Activated naive CD8-positive, alpha-beta T cell treated with anti-CD3 and anti-CD28 coated beads, Interleukin-2, amount 10 ng/mL, durations not matched to agents 7 days and 5 days (primary cell): ENCODE measurements at places on chromosomes 11 and 22. TPM values are rescaled to one million over a fixed set of nuclear protein-coding genes. Genes with fewer than 3 reads are reported as not detected.

- H3K4me1 ChIP-seq: peaks cover 3% of the 10 kb centered on the region
- H3K27ac ChIP-seq: no peak overlapping the region
- no peaks in the 10 kb centered on the region for H3K27me3 ChIP-seq
Measured at GRCh38 chr22:25630447-25630846, 66.0 kb downstream of the GRK3 start.

- H3K4me3 ChIP-seq: peak overlapping the region; percentile 10
- H3K4me1 ChIP-seq: peaks cover 16% of the 10 kb centered on the region
- H3K27ac ChIP-seq: no peak overlapping the region
- no peak for DNase-seq
Measured at GRCh38 chr22:43996981-43997265, 27.2 kb upstream of the PARVB start.

GRCh38 chr11:326592-326841 lies 5.9 kb upstream of the IFITM3 start:
- peaks cover 63% of the 10 kb centered on the region for H3K4me1 ChIP-seq
- peak; percentile 66 for DNase-seq

GRCh38 chr11:35042913-35043312 lies 96.1 kb upstream of the CD44 start:
- H3K4me3 ChIP-seq: no peak overlapping the region
- no peak for DNase-seq
- H3K36me3 ChIP-seq: peaks cover 7% of the 10 kb centered on the region
- peaks cover 42% of the 10 kb centered on the region for H3K4me1 ChIP-seq

GRCh38 chr22:30562366-30562765 lies 12.1 kb downstream of the GAL3ST1 start:
- H3K4me1 ChIP-seq: no peaks in the 10 kb centered on the region
- no peaks in the 10 kb centered on the region for H3K36me3 ChIP-seq
- H3K27me3 ChIP-seq: peaks cover 3% of the 10 kb centered on the region
- no peak overlapping the region for H3K4me3 ChIP-seq
- H3K27ac ChIP-seq: no peak overlapping the region
- no peak for DNase-seq

DNA sequence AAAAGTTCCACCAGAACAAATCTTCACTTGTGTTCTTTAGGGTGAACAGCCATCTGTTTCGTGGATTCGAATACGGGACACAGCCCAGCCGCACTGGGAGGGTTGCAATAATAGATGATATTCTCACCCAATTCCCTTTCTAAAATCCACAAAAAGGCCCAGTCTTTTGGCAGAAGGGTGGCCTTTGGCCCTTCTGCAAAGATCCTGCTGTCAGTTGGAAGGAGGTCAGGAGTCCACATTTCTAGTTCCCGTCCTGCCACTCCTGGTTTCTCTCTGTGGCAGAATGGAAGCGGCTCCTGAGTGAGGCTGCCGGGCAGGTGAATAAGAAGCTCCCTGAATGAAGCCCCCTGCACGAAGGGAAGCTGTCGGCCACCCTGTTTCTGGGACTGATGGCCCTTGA lies 11.2 kb upstream of the LINC01488 start:
- no peak overlapping the region for H3K4me3 ChIP-seq
- H3K4me1 ChIP-seq: no peaks in the 10 kb centered on the region
- no peak for DNase-seq
- H3K36me3 ChIP-seq: no peaks in the 10 kb centered on the region

- DNase-seq: no peak
- peaks cover 2% of the 10 kb centered on the region for H3K4me1 ChIP-seq
- H3K27me3 ChIP-seq: no peaks in the 10 kb centered on the region
- no peak overlapping the region for H3K27ac ChIP-seq
Measured at GRCh38 chr11:64276653-64277431, 7.6 kb downstream of the BAD start.

DNA sequence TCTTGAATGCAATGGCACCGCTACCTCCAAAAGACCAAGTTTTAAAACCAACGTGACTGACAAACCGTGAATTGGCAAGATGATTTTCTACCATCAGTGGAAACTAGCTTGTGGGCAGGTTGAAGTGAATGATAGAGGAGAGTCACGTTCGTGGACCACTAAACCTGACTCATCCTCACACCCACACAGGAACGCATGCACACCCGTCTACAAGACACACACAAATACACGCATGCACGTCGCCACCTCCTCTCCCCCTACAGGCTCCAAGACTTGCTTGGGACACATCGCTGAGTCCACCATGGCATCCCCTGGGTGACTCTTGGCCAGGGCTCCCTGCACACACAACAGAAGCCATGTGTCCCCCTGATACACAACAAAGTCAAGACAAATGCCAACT lies 14.4 kb downstream of the TMPRSS6 start:
- peaks cover 1% of the 10 kb centered on the region for H3K36me3 ChIP-seq
- no peak for DNase-seq
- no peaks in the 10 kb centered on the region for H3K27me3 ChIP-seq
- peaks cover 16% of the 10 kb centered on the region for H3K4me1 ChIP-seq
- H3K4me3 ChIP-seq: no peak overlapping the region
- no peak overlapping the region for H3K27ac ChIP-seq

DNA sequence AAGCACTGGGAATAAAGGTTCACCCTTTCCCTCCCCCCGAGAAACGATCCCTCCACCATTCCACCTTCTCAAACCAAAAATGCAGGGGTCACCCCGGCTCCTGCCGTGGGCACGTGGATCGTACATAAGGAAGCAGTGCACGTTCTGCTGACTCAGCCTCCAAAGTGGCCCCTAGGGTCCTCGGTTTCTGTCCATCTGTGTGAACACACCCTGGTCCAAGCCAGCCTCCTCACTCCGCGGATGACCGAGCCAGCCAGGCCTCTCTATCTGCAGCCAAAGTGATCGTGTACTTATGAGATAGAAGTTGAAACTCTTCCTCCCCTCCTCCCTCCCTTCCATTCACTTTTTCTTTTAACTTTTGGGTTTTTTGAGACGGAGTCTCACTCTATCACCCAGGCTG lies 16.2 kb downstream of the C11orf24 start:
- no peak overlapping the region for H3K4me3 ChIP-seq
- H3K36me3 ChIP-seq: no peaks in the 10 kb centered on the region
- no peak overlapping the region for H3K27ac ChIP-seq
- no peak for DNase-seq
- peaks cover 6% of the 10 kb centered on the region for H3K4me1 ChIP-seq

GRCh38 chr11:120217941-120218694 lies 7.3 kb downstream of the OAF start:
- peaks cover 2% of the 10 kb centered on the region for H3K27me3 ChIP-seq

GRCh38 chr11:1652771-1653540 lies 23.4 kb downstream of the KRTAP5-5 start:
- peak; percentile 84 for DNase-seq
- peaks cover 8% of the 10 kb centered on the region for H3K27me3 ChIP-seq
- H3K27ac ChIP-seq: no peak overlapping the region
- H3K36me3 ChIP-seq: no peaks in the 10 kb centered on the region
- no peaks in the 10 kb centered on the region for H3K4me1 ChIP-seq

DNA sequence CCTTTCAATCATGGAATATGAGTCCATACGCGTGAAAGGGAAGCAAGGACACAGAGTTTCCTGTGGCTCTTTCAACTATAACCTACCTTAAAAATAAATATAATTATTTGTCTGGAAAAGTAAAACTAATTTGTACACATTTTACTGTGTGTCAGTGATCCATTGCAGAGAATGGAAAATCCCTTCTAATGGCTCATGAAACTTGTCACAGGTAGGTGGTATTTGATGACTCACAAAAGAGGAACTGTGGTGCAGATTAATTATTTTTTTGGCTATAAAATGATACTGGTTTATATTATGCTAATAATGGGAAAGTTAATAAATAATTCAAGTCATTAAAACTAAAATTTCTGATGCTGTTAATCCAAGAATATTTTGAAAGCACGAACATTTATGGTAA lies 792.2 kb downstream of the METTL15 start:
- H3K27ac ChIP-seq: no peak overlapping the region
- H3K36me3 ChIP-seq: no peaks in the 10 kb centered on the region
- H3K27me3 ChIP-seq: no peaks in the 10 kb centered on the region
- DNase-seq: no peak
- H3K4me1 ChIP-seq: no peaks in the 10 kb centered on the region

GRCh38 chr11:103585911-103586310 lies 450.5 kb upstream of the DDI1 start:
- no peak overlapping the region for H3K4me3 ChIP-seq
- H3K4me1 ChIP-seq: no peaks in the 10 kb centered on the region
- no peaks in the 10 kb centered on the region for H3K36me3 ChIP-seq
- DNase-seq: no peak
- peaks cover 6% of the 10 kb centered on the region for H3K27me3 ChIP-seq
- no peak overlapping the region for H3K27ac ChIP-seq

DNA sequence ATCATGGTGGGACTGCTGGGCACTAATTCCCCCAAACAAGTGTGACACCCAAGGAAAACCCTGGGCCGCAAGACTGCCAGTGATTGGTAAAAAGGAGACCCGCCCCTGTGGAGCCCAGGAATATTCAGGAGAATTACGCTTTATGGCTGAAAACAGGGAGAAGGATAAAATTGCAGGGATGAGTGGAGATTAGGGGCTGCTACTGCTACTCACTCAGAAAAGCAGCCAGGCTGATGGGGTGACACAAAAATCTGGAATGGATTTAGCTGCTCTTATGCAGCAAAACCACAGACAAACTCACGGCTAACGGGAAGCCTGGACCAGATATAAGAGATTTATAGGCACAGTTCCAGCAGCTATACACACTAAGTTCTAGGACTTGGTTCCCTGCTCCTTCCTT lies 4.4 kb upstream of the FBXO3 start:
- no peak overlapping the region for H3K4me3 ChIP-seq
- H3K4me1 ChIP-seq: peaks cover 6% of the 10 kb centered on the region
- no peak for DNase-seq
- H3K27me3 ChIP-seq: peaks cover 56% of the 10 kb centered on the region
- H3K36me3 ChIP-seq: no peaks in the 10 kb centered on the region
- no peak overlapping the region for H3K27ac ChIP-seq

DNA sequence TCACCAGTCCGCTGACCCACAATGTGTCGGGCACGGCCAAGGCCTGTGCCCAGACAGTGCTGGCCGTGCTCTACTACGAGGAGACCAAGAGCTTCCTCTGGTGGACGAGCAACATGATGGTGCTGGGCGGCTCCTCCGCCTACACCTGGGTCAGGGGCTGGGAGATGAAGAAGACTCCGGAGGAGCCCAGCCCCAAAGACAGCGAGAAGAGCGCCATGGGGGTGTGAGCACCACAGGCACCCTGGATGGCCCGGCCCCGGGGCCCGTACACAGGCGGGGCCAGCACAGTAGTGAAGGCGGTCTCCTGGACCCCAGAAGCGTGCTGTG lies 6.1 kb downstream of the SLC35C1 start:
- no peaks in the 10 kb centered on the region for H3K27me3 ChIP-seq
- no peak overlapping the region for H3K27ac ChIP-seq

DNA sequence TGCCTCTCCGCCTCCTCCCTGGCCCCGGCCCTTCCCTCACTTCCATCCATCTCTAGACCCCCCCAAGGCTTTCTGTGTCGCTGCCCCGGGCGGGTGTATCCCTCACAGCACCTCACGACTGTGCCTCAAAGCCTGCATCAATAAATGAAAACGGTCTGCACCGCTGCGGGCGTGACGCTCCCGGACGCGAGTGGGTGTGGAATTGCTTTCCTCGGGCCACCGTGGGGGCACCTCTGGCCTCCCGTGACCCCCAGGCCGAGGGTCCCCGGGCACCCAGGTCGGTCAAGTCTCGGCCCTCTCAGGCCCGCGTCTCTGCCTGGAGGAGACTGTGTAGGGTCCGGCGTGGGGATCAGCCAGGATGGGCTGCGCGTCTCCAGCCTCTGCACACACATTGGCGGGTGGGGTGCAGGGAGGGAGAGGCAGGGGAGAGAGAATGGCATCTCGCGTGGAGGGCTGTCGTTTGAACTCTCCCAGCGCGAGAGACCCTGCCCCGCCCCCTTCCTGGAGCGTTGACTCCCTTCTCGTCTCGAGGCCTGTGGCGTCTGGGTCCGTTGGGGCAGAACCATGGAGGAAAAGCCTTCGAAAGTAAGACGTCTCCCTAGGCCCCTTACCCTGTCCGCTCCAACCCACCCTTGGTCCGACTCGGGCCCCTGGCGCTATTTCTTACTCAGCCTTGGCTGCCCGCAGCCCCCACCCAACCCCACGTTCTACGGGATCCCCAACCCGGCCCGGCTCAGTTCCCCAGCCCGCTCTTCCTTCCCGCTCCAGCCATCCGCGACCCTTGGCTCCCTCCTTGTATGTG lies at the start of gene CATSPERZ:
Gene CATSPERZ (plus strand): TSS at position 512 of the 802 bp plus-strand sequence. CDS start 53 bp downstream, at position 565.
- no peaks in the 10 kb centered on the region for H3K36me3 ChIP-seq
- peak within 1 kb of the TSS; percentile 73 for H3K4me3 ChIP-seq
- no peak for DNase-seq
- H3K27ac ChIP-seq: no peak within 1 kb of the TSS
- peaks cover 66% of the 10 kb centered on the region for H3K27me3 ChIP-seq

DNA sequence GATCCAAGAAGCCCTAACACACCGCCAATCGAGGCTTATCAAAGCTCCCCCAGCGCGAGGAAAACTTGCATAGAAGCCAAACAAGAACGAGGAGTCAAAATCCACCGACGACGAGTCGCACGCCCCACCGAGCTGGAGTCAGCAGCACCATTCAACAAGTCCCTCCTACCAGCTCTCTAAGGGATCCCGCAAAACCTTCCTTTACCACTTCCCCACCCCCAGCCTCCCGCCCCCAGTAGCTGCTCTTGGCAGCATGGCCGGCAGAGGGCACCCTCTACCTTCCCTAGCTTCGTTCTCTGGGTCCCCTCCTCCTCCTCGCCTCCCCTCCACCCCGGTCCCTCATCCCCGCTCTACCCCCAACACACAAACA lies 1.4 kb downstream of the BDNF start:
- no peak overlapping the region for H3K27ac ChIP-seq
- H3K4me3 ChIP-seq: peak overlapping the region; percentile 48
- H3K36me3 ChIP-seq: no peaks in the 10 kb centered on the region

DNA sequence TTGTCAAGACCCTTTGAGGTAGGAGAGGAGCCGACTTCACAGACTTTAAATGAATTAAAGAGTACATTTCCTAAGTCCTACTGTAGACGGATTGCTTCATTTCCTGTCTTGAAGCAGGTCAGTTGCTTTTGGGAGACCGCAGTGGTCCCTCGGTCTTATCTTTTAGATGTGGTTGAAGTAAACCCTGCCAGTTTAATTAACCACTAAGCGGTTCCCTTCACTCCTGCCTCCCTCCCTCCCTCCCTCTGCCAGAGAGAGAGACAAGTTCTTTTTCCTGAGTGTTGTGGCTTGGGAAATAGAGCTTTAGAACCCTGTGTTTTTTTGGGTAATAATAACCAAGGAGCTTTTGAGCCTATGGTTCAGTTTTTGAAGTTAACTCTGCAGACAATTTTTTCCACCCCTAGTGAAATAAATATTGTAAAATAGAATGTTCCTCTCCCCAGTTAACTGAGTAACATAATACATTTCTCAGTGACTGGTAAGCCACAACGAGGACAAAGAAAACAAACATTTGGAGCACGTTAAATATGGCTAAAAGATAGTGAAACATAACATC lies 147.5 kb downstream of the LDLRAD3 start:
- no peak for DNase-seq
- no peak overlapping the region for H3K4me3 ChIP-seq
- H3K27me3 ChIP-seq: peaks cover 31% of the 10 kb centered on the region
- peaks cover 7% of the 10 kb centered on the region for H3K4me1 ChIP-seq
- no peaks in the 10 kb centered on the region for H3K36me3 ChIP-seq

TXN2 gene
- total RNA-seq: 64.6 TPM

SNX32 gene
- 3.6 TPM for total RNA-seq

SLC15A3 gene
- total RNA-seq: 7.2 TPM

PSMA1 gene
- 189 TPM for total RNA-seq

OR4D5 gene
- not detected for total RNA-seq

NCAPD3 gene
- 114 TPM for total RNA-seq

LPXN gene
- 145 TPM for total RNA-seq

MMP11 gene
- total RNA-seq: 2.1 TPM

THY1 gene
- total RNA-seq: not detected

TMEM151A gene
- total RNA-seq: not detected

MCHR1 gene
- not detected for total RNA-seq

OR51I1 gene
- not detected for total RNA-seq
